ENCODE measurements at places on chromosomes 3 and 15. TPM values are rescaled to one million over a fixed set of nuclear protein-coding genes. Genes with fewer than 3 reads are reported as not detected.
A peak's percentile ranks its signal among the peaks of the same experiment; 100 is the strongest.

Gene CAMKV
- total RNA-seq: not detected

GRCh38 chr15:65986416-65986815 is 117.1 kb downstream of the RAB11A start:
- H3K27me3 ChIP-seq: no peaks in the 10 kb centered on the region
- no peaks in the 10 kb centered on the region for H3K36me3 ChIP-seq
- H3K4me1 ChIP-seq: peaks cover 15% of the 10 kb centered on the region
- no peak overlapping the region for H3K4me3 ChIP-seq

DNA sequence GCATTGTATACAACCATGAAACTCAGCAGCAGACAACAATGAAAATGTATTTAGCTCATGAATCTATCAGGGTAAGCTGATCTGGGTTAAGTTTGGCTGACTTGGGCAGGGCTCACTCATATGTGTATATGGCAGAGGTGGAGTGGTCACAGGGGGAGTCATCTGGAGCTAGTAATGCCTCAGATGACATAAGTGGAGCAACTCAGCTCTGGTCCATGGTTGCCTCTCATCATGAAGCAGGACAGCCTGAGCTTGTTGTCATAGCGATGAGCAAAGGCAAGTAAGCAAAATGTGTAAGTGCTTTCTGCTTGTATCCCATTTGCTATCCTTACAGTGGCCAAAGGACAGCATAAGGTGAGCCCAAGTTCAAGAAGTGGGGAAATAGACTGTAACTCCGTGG is 64.5 kb downstream of the ALCAM start:
- H3K4me3 ChIP-seq: no peak overlapping the region
- no peaks in the 10 kb centered on the region for H3K36me3 ChIP-seq
- H3K27me3 ChIP-seq: no peaks in the 10 kb centered on the region
- DNase-seq: peak; percentile 5
- H3K27ac ChIP-seq: no peak overlapping the region

GRCh38 chr3:161413855-161414210 is 42.5 kb upstream of the SPTSSB start:
- H3K4me3 ChIP-seq: no peak overlapping the region
- no peaks in the 10 kb centered on the region for H3K36me3 ChIP-seq
- no peaks in the 10 kb centered on the region for H3K4me1 ChIP-seq
- DNase-seq: no peak

- DNase-seq: no peak
- H3K4me1 ChIP-seq: no peaks in the 10 kb centered on the region
- no peak overlapping the region for H3K4me3 ChIP-seq
- H3K27me3 ChIP-seq: no peaks in the 10 kb centered on the region
- H3K27ac ChIP-seq: no peak overlapping the region
- no peaks in the 10 kb centered on the region for H3K36me3 ChIP-seq
Measured at GRCh38 chr3:169596126-169596525, 67.4 kb downstream of the MECOM start.

DNA sequence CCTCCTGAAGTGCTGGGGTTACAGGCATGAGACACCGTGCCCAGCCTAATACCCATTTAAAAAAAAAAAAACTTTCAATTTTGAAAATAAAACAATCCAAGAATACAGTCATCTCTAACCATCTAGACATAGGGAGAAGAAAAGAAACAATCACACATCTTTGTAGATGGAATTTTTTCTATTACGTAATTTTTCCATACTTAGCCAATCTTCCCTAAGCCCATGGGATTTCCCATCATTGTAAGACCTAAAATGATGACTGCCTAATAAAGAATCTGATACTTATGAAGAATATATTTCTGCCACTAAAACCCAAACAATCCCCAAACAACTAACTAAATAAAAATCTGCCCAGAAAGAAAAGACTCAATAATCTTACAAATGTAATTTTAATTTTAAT is 88.7 kb downstream of the CBLB start:
- H3K27ac ChIP-seq: no peak overlapping the region
- H3K27me3 ChIP-seq: no peaks in the 10 kb centered on the region
- no peak for DNase-seq
- no peaks in the 10 kb centered on the region for H3K36me3 ChIP-seq
